ENCODE measurements at places on chromosomes 1 and 21.
A peak's percentile ranks its signal among the peaks of the same experiment; 100 is the strongest.

DNA sequence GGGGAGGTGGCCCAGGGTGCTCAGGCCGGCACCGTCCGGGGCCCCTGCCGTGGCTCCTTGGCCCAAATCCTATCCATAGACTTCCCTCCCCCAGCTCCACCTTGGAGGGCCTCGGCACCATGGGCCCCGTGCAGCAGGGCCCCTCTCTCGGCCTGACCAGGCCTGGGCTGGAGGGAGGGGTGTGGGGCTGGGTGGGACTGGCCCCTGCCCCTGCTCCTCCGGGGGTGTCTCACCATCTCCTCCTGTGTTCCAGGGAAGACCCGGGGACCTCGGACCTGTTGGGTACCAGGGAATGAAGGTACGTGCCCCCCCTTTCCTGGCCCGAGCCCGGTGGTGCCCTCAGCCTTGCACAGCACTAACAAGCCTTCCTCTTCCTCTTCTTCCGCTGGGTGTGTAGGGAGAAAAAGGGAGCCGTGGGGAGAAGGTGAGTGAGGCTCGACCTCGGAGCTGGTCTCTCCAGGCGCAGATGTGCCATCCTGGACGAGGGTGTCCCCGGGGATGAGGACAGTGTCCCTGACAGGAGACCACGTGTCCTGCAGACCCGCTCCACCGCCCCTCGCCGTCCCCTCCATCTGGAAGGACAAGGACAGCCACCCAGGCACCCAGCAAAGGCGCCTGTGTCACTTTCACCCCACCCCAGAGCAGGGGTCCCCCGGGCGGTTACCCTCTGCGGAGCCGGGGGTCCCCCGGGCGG, 7.9 kb downstream of the COL6A1 start:
- peak; percentile 1 for DNase-seq

DNA sequence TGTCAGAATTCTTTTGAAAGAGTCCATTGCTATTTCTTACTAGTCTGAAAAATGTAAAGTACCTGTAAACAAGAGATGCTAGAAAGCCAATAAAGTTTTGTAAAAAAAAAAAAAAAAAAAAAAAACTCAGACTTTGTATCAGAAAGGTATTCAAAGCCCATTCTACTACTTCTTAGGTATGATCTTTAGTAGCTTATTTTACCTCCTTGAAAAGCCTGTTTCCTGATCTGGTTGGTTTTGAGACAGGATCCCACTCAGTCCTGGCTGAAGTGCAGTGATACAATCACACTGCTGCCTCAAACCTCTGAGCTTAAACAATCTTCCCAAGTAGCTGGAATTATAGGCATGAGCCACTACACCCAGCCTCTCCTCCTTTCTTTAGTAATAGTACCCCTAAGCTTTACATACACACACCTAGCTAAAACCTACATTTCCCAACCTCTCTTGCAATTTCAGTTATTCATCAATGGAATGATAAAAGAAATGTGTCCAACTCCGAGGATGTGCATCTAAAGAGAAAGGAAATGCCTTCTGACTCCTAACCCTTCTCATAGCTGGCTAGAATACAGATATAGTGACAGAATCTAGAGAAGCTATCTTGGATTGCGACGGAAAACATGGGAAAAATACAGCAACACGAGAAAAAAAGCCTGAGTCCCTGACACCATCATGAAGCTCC, 30.6 kb downstream of the EPS15 start:
- DNase-seq, result no peak

DNA sequence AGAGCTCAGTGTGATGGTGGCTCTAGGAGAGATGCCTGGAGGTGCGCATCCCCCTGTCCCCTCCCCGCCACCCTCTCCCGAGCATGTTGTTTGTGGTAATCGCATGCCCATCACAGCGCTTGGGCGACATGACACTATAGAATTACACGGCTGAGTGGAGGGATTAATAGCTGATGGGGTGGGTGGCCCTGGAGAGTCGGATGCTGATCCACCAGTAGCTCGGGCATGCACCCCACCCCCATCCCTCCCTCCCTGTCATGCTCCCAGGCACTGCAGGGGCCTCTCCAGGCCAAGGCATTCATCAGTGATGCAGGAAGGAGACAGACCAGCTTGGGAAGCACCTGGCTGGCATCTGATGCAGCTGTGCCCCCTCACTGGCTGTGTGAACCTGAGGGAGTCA, 159.0 kb upstream of the IGSF21 start:
- no peak for DNase-seq

- DNase-seq, result no peak
Measured at GRCh38 chr1:30514945-30515344, 208.4 kb downstream of the MATN1 start.

- no peak for DNase-seq
Measured at GRCh38 chr1:159113596-159114433, 37.2 kb upstream of the AIM2 start.

- DNase-seq, result no peak
Measured at GRCh38 chr1:115262886-115263285, 75.2 kb downstream of the NGF start.

DNA sequence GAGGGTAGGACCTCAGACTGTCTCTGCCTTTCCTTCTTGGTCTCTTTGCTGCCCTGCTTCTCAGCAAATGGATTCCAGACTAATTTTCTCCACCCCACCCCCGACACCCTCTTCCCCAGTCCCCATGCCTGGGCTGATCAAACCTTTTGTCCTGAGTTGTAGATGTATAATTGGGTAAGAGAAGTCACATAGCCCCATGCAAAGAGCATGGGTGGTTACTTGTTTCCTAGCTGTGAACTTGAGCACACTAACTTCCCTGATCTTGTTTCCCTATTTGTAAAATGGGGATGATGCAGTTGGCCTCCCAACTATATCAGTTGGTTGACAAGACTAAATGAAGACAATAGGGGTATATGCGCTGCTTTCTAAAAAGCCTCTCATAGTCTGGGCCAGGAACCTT, 9.2 kb downstream of the PADI6 start:
- no peak for DNase-seq

DNA sequence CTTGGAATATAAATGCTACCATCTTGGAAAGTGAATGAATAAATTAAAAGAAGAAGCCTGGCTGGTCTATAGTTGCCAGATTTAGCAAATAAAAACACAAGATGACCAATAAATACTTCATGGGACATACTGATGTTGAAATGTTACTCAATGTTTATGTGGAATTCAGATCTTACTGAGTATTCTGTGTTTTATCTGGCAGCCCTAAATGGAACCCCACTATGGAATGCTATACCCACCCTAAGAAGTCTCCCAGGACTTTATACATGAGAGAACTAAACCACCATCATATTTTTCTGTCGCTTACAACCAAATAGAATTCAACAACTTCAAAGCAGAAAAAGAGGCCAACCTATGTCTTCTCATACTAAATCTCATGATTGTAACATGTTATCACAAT, 177.6 kb upstream of the HMCN1 start:
- no peak for DNase-seq

DNA sequence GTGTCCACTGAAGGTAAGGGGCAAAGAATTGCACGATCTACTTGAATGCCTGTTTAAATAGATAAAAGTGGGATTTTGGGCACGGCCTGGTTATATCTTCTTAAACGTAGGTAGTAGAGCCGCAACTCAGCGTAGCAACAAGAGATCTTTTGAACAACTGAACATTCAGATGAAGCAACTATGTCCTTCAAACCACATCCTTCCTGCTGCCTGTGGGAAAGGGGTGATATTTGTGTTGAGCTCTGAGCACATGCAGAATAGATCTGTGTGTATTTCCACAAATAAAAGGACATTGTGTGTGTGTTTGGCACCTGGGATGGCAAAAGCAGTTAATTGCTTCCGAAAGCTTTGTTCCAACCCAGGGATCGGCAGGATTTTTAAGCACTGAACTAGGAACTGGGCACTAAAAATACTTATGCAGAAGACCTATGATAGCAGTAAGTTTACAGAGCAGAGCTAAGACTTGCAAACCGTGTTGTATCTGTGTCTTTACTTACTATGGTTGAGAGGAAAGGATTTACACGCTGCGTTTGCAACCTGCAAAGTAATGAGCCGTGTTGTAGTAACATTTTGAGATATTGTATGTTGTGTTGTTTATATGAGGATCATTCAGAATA, 333.4 kb downstream of the CHRM3 start:
- DNase-seq, result peak; percentile 29

GRCh38 chr21:28516991-28517592, 475.6 kb downstream of the LTN1 start:
- DNase-seq, result peak; percentile 50

GRCh38 chr1:207870306-207871031, 40.5 kb downstream of the CD34 start:
- DNase-seq, result no peak

- DNase-seq, result no peak
Measured at GRCh38 chr21:38888991-38889561, 83.3 kb downstream of the ETS2 start.

- no peak for DNase-seq
Measured at GRCh38 chr21:33495743-33496142, 4.2 kb upstream of the DNAJC28 start.

DNA sequence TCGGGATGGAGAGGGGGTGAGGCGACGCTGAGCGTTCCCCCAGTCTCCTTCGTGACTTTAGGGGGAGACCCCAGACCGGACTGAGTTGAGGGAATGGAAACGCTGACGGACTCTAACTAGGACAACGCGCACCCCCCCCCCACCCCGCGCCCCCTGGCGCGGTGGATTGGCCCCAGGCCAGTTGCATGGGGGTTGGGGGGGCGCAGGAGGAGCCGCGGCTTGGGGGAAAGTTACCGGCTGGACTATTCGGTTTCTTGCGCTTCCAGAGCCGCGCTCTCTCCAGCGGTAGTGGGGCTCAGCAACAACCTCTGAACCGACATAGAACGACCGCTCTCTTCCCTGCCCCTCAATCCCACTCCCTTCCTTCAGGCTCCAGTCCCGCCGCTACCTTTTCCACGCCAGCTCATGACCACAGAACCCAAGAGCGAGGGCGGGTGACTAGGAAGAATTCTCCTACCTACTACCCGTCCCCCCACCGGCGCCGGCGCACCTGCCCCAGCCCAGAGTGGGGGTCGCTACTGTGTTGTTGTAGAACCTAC, 694 bp downstream of the ZBTB7B start:
- no peak for DNase-seq

GRCh38 chr21:20250337-20250736, 747.9 kb upstream of the NCAM2 start:
- DNase-seq, result no peak

DNA sequence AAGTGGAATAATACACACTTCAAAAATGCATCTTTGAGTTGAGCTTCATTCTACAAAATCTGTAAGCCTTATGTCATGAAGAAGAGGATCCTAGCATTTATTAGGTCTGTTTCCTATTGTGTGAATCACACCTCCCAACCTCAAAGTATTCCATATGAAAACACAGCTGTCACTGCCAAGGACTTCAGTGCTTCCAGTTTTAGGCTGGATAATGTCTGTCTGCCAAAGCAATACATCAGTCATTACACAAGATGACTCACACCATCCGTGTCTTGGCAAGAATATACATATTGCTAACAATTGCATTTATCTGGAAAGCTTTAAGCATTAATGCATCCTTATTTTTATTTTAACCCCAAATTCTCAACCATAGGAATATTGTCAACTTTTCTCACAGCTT, 125.7 kb upstream of the TMPRSS15 start:
- DNase-seq, result no peak

DNA sequence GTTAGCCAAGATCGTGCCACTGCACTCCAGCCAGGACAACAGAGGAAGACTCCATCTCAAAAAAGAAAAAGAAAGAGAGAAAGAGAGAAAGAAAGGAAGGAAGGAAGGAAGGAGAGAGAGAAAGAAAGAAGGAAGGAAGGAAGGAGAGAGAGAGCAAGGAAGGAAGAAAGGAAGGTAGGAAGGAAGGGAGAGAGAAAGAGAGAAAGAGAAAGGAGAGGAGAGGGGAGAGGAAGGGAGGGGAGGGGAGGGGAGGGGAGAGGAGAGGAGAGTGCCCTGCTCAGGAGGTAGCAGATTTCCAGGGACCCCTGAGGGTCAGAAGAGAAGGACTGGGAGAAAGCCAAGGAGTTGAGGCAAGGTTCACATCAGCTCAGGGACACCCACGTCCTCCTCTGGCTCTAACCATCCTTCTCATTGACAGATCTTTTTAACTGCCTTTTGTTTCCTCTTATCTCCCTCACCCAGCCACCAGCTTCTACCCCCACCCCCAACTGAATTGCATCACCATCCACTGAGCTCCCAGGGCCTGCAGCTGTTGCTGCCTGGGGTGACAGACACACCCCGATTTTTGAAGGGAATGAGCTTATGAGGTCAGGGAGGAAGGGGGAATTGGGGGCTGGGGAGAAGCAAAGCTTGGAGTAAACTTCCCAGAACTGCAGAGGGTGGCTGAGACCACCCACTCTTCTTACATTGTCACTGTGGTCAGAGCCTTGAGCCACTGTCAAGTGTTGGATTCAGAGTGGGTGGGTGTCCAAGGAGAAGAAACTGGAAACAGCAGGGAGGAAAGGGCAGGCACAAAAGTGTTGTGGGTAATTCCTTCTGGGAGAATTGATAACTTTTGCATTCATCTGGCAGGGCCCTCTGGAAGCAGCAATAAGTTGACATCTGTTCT, 91.6 kb downstream of the GLUL start:
- no peak for DNase-seq

GRCh38 chr1:118927427-118928187, 60.5 kb downstream of the TBX15 start:
- no peak for DNase-seq

DNA sequence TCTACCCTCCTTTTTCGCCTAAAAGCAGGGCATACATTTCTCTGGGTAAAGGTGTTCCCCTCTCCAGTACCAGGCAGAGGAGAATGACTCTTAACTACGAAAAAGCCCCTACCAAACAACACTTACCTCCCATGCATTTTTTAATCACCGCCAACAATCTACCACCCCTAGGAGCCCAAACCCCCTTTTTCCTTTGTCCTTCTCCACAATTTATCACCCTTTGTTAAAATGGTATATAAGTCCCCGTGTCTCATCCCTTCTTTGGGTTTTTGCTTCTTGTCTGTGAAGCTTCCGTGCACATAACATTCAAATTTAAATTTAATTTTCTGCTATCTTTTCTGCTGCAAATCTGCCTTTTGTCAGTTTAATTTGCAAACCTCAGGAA, 27.6 kb upstream of the COL18A1 start:
- DNase-seq, result no peak

DNA sequence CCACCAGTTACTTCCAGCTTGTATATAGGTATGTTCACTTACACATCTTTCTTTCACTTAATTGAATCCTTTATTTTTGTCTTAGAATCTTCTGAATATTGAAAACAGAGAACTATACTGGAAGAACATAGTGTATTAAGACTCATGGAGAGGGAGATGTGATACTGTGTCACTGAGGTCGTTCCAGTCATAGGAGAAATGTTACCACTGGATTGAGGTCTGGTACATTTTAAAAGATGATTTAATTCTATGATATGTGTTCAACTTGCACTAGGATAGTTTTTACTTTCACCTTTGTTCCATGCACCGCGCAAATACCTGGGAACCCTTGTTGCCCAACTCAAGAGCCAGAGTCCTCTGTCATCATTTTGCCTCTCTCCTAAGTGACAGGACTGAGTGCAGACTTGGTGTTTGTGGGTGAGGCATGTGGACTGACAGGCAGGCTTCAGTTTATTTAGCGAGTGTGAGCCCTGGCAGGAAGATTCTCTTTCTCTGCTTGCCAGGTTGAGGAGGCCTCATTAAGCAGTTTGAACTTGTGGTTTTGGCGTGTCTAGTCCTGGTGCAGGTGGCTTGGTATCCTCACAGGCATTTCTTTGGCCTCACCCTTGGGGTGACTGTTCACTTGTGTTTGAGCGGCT, 63.7 kb downstream of the DYRK1A start:
- DNase-seq, result no peak
